ENCODE measurements at places on chromosomes 12 and 14. TPM values are rescaled to one million over a fixed set of nuclear protein-coding genes. Genes with fewer than 3 reads are reported as not detected.

- DNase-seq, result peak; percentile 67
Observed at GRCh38 chr12:6274231-6275221, 36.0 kb upstream of the PLEKHG6 start.

RD3L gene
- total RNA-seq, result not detected

C12orf43 gene
- 20.5 TPM for total RNA-seq

GLIPR1L2 gene
- 1.1 TPM for total RNA-seq

GRCh38 chr12:124394462-124395128 lies 99.7 kb downstream of the RFLNA start:
- DNase-seq, result no peak

DNA sequence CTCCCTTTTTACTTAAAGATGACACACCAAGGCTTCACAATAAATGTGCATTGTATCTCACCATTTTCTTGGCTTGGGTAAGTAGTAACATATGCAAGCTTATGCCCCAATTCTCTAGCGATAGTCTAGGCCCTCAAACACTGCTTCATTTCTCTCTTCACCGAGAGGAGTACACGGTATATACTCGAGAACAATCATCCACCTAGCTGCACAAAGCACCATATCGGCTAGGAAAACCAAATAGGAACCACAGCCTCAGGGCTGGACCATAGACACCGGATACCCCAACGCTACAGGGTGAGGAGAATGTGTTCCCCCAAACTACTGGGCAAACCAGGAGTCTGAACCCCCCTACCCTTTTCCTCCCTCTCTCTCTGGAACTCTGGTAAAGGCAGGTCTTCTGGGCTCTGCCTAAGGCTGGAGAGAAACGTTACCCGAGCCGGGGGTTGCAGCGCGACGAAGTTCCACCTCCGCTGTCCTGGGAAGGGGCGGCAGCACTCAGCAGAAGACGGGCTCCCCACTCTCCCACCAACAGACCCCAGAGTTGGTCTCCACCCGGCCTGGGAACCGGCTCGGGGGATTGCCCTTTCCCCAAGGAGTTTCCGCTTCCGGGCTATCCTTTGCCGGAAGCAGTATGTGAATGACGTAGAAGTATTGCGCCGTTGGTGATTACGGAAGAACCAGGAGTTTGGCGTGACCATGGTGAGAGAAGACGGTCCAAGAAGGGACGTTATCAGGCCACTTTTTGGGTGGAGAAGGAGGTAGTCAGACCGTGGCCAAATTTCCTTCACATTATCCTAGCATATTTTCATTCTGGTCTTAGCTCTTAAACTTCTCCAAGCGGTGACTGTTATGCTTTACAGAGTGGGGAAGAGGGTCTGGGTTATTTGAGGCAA lies at the start of the genes AREL1 and FCF1:
AREL1 (minus strand) TSS at position 582 of the 896 bp plus-strand sequence. CDS start 27,465 bp downstream, outside the sequence.
FCF1 (plus strand) TSS at position 646 of the 896 bp plus-strand sequence; CDS start at position 700, 54 bp downstream.
- peak; percentile 91 for DNase-seq

DNA sequence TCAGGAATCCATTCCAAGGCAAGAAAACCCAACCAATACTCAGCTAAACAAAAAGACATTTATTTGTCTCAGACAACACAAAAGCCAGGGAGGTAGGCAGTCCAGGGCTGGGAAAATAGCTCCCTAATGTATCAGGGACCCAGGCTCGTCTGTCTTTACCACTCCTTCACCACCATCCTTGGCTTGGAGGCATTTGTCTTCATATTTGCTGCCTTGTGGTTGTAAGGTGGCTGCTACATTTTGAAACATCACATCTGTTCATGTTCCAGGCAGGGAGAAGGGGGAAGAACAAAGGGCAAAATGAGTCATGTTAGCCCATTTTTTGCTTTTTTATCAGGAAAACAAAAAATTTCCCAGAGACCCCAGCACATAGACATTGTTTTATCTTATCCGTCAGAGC lies 44.8 kb upstream of the PCED1B start:
- no peak for DNase-seq

- no peak for DNase-seq
Observed at GRCh38 chr12:61043838-61044237, 1216.4 kb upstream of the USP15 start.

DNA sequence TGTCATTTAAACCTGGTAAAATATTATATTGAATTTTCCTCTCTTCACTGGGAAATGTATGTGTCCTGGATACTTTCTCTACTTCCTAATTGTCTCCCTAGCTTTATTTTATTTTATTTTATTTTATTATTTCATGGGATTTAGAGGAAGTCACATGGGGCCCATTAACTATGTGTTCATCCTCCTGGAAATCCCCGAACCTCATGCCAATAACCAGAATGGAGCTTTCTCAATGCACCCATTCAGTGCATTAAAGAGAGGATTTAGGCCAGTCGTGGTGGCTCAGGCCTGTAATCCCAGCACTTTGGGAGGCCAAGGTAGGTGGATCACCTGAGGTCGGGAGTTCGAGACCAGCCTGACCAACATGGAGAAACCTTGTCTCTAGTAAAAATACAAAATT lies 1.3 kb upstream of the RPGRIP1 start:
- DNase-seq, result no peak

GRCh38 chr12:13505224-13505623 lies 308.7 kb downstream of the EMP1 start:
- DNase-seq, result no peak

BEGAIN gene
- total RNA-seq, result 2.2 TPM

GRCh38 chr14:36054353-36055051 lies 122.0 kb downstream of the PTCSC3 start:
- DNase-seq, result no peak

- no peak for DNase-seq
Observed at GRCh38 chr12:87861791-87862190, 167.4 kb downstream of the C12orf50 start.

DNA sequence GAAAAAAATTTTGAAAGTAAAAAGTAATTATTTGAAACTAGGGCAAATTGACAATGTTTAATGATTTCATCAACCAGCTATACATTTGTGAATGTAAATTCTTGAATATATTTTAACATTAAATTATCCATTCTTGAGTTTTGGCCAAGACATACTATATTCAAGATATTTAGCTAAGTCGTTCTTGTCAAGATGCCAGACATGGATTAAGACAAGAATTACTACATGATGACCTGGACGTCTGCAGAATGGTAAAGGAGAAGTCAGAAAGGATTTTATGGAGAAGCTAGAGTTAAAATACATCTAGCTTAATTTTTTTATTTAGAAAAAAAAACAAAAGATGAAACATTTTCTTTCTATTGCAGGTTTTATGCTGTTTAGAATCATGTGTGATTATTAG lies 255.8 kb downstream of the TMTC2 start:
- DNase-seq, result no peak

GRCh38 chr12:32043928-32044549 lies 62.6 kb upstream of the BICD1 start:
- peak; percentile 11 for DNase-seq

GRCh38 chr14:60989599-60989998 lies 8.6 kb downstream of the SLC38A6 start:
- no peak for DNase-seq
